ENCODE measurements at places on chromosomes 7 and 10.

- no peak for DNase-seq
These were observed 32.5 kb upstream of the EFCAB10 start for GRCh38 chr7:105613611-105614330.

- DNase-seq, result no peak
These were observed 22.6 kb downstream of the CCDC3 start for GRCh38 chr10:12978891-12979290.

- DNase-seq, result no peak
These were observed 111.0 kb downstream of the TCF7L2 start for GRCh38 chr10:113061054-113061430.

- DNase-seq, result no peak
These were observed 631 bp downstream of the POR start for GRCh38 chr7:75915416-75916156.

- no peak for DNase-seq
These were observed 3.7 kb downstream of the GCC1 start for GRCh38 chr7:127581716-127582115.

Measured in stimulated activated naive CD4-positive, alpha-beta T cell treated with Interleukin-2 at 50 U/mL for 16 hours (primary cell).